ENCODE measurements at places on chromosomes 5 and 9.

DNA sequence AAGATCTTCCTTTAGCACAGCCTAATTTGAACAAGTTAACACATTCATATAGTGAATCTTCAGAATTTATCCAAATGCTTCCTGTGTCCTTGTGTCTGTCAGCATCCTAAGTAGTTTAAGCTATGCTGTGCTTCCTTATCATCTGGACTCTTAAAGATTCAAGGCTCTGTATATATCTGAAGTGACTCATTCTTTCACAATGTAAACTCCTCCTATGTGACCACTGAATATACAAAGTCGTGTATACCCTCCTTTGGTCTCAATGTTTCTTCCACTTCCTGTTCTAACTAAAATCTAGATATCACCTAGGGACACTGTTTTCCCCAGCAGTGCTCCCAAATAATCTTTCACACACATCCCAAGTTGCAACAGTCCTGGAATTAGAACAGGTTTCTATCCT is 935.7 kb upstream of the NUDT12 start:
- no peak for DNase-seq

- no peak for DNase-seq
Observed at GRCh38 chr9:35619800-35620158, 1.6 kb upstream of the CD72 start.

DNA sequence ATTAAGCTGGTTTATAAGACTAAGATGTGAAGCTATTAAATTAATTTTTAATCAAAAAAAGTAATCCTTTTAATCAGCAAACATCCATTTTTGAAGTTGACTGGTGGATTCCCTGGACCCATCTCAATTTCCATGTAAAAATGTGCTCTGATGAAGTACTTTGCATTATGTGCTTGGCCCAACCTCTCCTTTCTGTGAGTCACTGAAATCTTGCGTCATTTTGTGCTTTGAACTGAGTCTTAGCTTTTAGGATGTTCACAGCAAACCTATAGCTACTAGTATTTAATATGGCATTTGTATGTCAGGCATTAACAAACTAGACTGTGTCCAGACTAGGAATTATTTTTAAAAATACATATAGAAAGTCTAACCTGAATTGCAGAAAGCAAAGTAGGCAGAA is 55.0 kb upstream of the CDH12 start:
- DNase-seq: no peak

GRCh38 chr5:65391591-65391990 is 90.1 kb downstream of the ADAMTS6 start:
- no peak for DNase-seq

GRCh38 chr5:140239939-140240700 is 62.8 kb downstream of the PFDN1 start:
- peak; percentile 8 for DNase-seq

GRCh38 chr5:73851471-73852181 is 225.6 kb downstream of the ARHGEF28 start:
- no peak for DNase-seq

DNA sequence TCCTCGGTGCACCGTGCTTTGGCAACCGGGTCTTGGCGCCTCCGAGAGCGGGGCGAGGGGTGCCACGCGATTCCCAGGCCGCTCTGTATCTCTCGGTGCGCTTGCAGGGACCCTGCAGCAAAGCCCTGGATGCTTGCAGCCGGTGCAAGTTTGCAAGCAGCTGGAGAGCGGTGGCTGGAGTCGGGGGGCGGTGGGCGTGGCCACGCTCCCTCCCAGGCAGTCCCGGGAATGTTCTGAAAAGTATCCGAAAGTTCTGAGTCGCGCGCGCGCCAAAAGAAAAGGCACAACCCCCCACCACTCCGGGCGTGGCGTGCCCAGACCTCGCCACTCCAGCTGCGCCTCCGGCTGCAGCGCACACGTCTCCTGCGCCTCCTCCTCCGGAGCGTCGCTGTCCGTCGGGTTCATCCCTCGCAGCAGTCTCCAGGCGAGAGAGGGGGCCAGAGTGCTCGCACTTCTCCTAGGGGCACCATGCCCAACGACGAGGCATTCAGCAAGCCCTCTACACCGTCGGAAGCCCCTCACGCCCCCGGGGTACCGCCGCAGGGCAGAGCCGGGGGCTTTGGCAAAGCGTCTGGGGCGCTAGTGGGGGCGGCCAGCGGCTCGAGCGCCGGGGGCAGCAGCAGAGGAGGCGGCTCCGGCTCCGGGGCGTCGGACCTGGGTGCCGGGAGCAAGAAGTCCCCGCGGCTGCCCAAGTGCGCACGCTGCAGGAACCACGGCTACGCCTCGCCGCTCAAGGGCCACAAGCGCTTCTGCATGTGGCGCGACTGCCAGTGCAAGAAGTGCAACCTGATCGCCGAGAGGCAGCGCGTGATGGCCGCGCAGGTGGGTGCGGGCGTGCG is at the start of gene DMRT1:
DMRT1 (plus strand) TSS at position 327 of the 839 bp plus-strand sequence; CDS start at position 469, 142 bp downstream.
- no peak for DNase-seq

GRCh38 chr5:159915904-159916840 is at the start of gene ADRA1B:
Gene ADRA1B, plus strand, starts transcription at chr5:159916482. Its CDS starts 424 bp downstream, at chr5:159916906.
- peak; percentile 5 for DNase-seq

DNA sequence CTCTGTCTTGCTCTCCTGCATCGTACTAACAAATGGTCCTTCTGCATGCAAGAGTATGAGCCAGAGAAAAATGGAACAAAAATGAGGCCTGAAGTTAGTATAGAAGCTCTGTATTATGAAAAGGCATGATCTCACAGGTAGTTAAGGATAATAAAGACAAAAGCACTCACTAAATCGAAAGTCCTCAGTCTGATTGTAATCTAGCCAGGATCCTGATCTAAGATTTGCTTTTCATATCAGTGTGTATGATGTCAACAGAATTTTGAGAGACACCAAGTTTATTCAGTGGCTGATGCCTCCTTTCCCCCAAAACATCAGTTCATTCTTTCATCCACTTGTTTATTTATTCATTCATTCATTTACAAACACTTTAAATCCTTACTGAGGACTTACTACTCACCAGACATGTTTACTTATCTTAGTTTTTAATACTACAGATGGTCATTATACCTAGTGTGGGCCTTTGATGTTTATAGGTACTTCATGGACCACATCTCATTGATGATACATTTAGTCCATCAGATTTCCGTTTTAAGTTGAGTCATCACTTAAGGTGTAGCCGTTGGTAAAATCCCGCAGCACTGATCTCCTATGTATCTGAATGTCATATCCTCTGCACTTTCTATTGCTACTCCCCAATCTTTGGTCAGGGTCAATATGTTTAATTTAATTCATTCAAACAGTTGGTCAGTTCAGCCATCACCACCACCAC is 105.2 kb upstream of the DHFR start:
- DNase-seq: no peak

DNA sequence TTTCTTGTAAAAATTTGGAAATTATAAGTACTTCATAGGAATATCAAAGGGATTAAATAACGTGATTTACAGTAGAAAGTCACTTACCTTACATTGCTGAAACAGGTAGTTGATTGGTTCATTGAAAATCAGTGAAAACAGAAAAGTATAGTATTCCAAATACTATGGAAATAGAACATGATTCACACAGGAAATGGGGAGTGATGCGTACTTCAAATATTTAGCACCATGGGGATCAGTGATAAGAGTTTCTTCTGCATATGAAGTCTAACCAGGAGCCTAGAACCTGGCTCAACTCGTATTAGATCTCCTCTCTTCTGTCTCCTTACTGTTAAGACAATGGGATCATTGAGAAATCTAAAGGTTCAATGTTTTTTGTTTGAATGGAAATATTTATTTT is 133.3 kb downstream of the FAM174A start:
- no peak for DNase-seq

DNA sequence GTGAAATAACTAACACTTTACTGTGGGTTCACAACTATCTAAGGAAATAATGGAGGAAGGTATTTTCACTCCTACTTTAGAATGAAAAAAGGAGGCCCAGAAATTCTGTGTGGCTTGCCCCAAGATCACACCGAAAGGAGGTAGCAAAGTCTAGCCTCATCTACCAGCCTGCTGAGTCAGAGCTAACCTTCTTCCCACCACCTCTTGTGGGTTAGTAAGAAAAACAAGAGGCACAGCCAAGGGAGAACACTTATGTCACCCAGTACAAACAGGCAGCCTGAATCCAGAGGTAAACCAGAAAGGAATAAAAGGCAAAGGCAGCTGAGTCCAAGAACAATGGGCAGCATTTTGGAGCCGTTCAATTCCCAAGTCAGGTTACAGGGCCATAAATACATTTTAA is 91.9 kb upstream of the RASEF start:
- no peak for DNase-seq

- no peak for DNase-seq
Observed at GRCh38 chr5:142500227-142500905, 175.5 kb upstream of the SPRY4 start.

DNA sequence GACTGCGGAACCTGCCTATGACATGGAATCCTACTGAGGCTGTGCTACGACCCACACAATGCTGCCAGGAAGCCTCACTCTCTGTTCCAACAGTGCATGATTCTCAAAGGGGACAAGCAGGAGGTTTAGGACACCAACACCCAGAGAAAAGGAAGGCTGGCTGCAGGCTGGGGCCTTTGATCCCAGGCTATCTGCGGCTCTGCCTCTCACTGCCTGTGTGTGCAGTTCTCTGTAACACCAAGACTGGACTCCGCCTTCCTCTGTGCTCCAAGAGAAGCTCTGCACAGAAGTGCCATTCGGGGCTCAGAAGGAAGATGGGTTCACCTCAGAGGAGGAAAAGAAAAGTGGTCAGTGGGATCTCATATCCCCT is 20.5 kb downstream of the ANKH start:
- no peak for DNase-seq

DNA sequence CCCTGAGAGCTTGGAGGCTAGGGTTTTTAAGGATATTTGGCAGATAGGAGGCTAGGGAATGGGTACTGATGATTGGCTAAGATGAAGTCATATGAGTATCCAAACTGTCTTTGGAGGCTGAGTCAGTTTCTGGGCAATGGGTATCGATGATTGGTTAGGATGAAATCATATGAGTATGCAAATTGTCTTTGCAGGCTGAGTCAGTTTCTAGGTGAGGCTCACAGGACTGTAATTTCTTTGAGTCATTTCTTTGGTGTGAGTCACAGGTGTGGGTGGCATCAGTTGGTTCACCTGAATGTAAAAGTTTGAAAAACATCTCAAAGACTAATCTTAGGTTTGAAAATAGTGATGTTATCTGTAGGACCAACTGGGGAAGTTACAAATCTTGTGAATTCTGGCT is 1068.0 kb downstream of the NR2F1-AS1 start:
- DNase-seq: no peak

All from activated CD4-positive, CD25-positive, alpha-beta regulatory T cell (primary cell).